Bronchial epithelial cell (primary cell): ENCODE measurements at places on chromosomes 3 and 15. TPM values are rescaled to one million over a fixed set of nuclear protein-coding genes. Genes with fewer than 3 reads are reported as not detected.

The LMAN1L gene
- under 0.01 TPM in 1 of 2 replicates, not detected in the other for total RNA-seq

The LRRC15 gene
- not detected in 2 replicates for total RNA-seq

The ELL3 gene
- total RNA-seq: 20.2 and 23.2 TPM in 2 replicates

The TBC1D23 gene
- total RNA-seq: 36.6 and 46.3 TPM in 2 replicates

The CCDC39 gene
- total RNA-seq: not detected in 2 replicates

The ZIC1 gene
- total RNA-seq: not detected in 2 replicates

The CELF6 gene
- total RNA-seq: under 0.01 TPM in 1 of 2 replicates, not detected in the other

The ABCC5 gene
- 18.7 and 28.2 TPM in 2 replicates for total RNA-seq

The DNAH12 gene
- total RNA-seq: under 0.01 and 0.13 TPM in 2 replicates

The GP9 gene
- total RNA-seq: not detected in 2 replicates

The SOX2 gene
- total RNA-seq: 4.5 and 15.4 TPM in 2 replicates

The GP5 gene
- total RNA-seq: under 0.01 TPM in 2 replicates

The SLC9C1 gene
- not detected in 2 replicates for total RNA-seq

The SLC28A2 gene
- not detected in 2 replicates for total RNA-seq

The SKOR1 gene
- under 0.01 TPM in 2 replicates for total RNA-seq

The SOX14 gene
- total RNA-seq: not detected in 2 replicates

The ZDHHC19 gene
- total RNA-seq: not detected in 2 replicates

The DPPA4 gene
- not detected in 2 replicates for total RNA-seq

The FBXO40 gene
- total RNA-seq: not detected in 2 replicates

The KCNMB2 gene
- total RNA-seq: not detected in 2 replicates

The FES gene
- 2.6 and 3.2 TPM in 2 replicates for total RNA-seq

The SLC12A1 gene
- not detected in 2 replicates for total RNA-seq

The COL7A1 gene
- 147 and 173 TPM in 2 replicates for total RNA-seq

The SPPL2A gene
- total RNA-seq: 64.5 and 75.0 TPM in 2 replicates

The IGSF11 gene
- total RNA-seq: 0.13 and 1.1 TPM in 2 replicates

The TMEM212 gene
- total RNA-seq: not detected in 2 replicates

The C3orf33 gene
- 1.6 and 2.6 TPM in 2 replicates for total RNA-seq

The GOLGA8K gene
- total RNA-seq: 0.13 and 0.26 TPM in 2 replicates

The ZWILCH gene
- 6.1 and 8.2 TPM in 2 replicates for total RNA-seq

The LOXL1 gene
- 5.3 and 7.2 TPM in 2 replicates for total RNA-seq

The CYP8B1 gene
- total RNA-seq: not detected in 2 replicates

The CNTN3 gene
- 1.1 and 1.5 TPM in 2 replicates for total RNA-seq

The EID1 gene
- 80.8 and 233 TPM in 2 replicates for total RNA-seq

The PARP6 gene
- 17.6 and 20.5 TPM in 2 replicates for total RNA-seq

The PRSS50 gene
- not detected in 2 replicates for total RNA-seq

The SCAMP5 gene
- total RNA-seq: 0.13 and 1.3 TPM in 2 replicates

The UCN2 gene
- 9.6 and 12.9 TPM in 2 replicates for total RNA-seq

The DAZL gene
- total RNA-seq: not detected in 2 replicates

The SPSB4 gene
- 0.26 and 0.38 TPM in 2 replicates for total RNA-seq

The NDUFAF3 gene
- 36.3 and 58.9 TPM in 2 replicates for total RNA-seq

The SIDT1 gene
- 0.53 and 1.3 TPM in 2 replicates for total RNA-seq

The PARP9 gene
- 4.5 and 8.1 TPM in 2 replicates for total RNA-seq

The ITGA11 gene
- total RNA-seq: 0.53 TPM in 1 of 2 replicates, not detected in the other

The CLEC3B gene
- 0.13 TPM in 1 of 2 replicates, not detected in the other for total RNA-seq

The MTHFS gene
- 32.5 and 33.4 TPM in 2 replicates for total RNA-seq

The DNAH1 gene
- 0.79 and 1.2 TPM in 2 replicates for total RNA-seq

The CLDN16 gene
- 0.26 and 0.51 TPM in 2 replicates for total RNA-seq

The NPTN gene
- 62.1 and 69.4 TPM in 2 replicates for total RNA-seq

The SCAANT1 gene
- total RNA-seq: not detected in 2 replicates

The RAD51 gene
- 0.53 and 0.64 TPM in 2 replicates for total RNA-seq

The SMCO1 gene
- not detected in 2 replicates for total RNA-seq

The ROPN1B gene
- 0.13 TPM in 1 of 2 replicates, not detected in the other for total RNA-seq

The IQCH gene
- 1.1 and 2.9 TPM in 2 replicates for total RNA-seq

The NPAP1 gene
- total RNA-seq: not detected in 2 replicates

The B3GALNT1 gene
- total RNA-seq: 7.2 and 7.4 TPM in 2 replicates

The MEIS2 gene
- 6.6 and 10.9 TPM in 2 replicates for total RNA-seq

The TRAT1 gene
- not detected in 2 replicates for total RNA-seq

The NKTR gene
- total RNA-seq: 33.4 and 36.4 TPM in 2 replicates

The SEMA3G gene
- under 0.01 and 0.13 TPM in 2 replicates for total RNA-seq
